ENCODE measurements at places on chromosomes 16 and 17.

GRCh38 chr16:75288596-75289120, 37.2 kb upstream of the BCAR1 start:
- DNase-seq = peak; percentile 48

DNA sequence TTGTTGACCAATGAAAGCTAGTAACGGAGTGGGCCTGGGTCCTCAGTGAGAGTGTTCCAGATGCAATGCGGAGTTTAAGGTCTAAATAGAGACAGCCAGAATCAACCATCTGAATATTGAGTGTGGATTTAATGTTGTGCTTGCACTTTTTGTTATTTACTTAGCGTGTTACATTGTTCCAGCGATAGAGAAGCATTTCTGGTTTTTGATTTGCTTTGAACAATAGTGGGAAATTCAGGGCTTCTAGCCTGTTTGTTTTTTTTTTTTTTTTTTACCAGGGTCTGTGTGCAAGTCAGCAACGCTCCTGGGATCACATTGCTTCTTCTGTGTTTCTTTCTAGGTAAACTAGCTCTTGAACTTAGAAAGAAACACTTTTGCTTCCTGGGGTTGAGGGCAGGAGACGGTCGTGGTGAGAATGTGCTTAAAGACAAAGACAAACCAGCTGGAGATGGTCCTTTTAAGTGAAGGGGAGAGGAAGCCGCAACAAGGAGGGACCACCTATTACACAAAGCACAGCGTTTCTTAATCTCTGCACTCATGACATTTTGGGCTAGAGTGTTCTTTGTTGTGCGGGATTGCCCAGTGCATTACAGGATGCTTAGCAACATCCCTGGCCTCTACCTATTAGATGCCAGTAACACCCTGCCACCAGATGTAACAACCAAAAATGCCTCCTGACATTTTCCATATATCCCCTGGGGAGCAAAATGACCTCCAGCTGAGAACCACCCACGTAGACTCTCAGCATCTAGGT, 119.2 kb downstream of the MAP2K6 start:
- DNase-seq = no peak

DNA sequence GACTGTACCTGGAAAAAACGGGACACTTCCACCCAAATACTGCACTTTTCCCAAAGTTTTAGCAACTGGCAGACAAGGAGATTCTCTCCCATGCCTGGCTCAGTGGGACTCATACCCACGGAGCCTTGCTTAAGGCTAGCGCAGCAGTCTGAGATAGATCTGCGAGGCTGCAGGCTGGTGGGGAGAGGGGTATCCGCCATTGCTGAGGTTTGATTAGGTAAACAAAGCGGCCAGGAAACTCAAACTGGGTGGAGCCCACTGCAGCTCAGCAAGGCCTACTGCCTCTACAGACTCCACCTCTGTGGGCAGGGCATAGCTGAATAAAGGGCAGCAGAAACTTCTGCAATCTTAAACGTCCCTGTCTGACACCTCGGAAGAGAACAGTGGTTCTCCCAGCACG, 44.8 kb downstream of the UTP18 start:
- no peak for DNase-seq

DNA sequence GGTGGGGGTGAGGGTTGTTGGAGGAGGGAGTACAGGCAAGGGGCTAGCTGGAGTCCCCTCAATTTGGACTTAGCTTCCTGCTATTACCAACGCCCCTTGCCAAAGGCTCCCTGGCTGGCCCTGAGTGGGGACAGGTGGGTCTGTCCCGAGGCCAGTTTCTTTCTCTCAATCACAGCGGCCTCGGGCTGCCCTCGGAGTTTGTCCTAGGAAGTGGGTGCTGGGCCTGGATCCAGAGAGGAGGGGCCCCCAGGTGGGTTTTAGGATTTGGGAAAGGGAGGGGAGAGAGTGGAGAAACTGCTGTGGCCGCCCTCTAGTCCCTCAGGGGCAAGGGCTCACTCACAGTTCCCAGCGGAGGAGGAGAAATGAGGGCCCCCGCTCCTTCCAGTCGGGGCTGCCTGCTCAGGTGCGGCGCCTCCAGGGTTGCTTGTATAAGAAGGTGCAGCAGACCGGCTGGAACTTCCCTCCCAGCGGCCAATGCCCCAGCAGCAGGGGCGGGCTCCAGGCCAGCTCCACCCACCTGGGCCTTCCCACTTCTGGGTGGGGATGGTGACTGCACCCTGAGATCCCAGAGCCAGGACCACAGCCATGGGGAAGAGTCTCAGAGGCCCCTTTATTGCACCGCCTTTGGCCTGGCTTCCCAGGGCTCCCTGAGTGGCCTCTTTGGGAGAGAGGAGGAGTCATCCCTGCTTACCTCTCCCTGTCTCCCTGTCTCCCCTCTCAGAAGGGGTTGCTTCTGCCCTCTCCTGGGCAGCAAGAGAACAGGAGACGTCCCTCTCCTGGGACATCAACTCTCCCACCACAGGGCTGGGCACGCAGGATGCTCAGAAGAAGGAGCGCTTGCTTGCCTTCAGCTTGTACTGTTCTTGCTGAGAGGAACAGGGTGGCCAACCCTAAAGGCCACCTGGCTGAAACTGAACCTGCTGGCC, 112.0 kb upstream of the SMURF2 start:
- no peak for DNase-seq

- peak; percentile 86 for DNase-seq
Measured at GRCh38 chr17:82297280-82297713, 20.1 kb downstream of the CD7 start.

All from activated T-cell treated with anti-CD3 and anti-CD28 coated beads, Interleukin-2, amount 50 U/mL, for 1 hour (primary cell).